Stimulated activated CD8-positive, alpha-beta memory T cell treated with anti-CD3 and anti-CD28 coated beads, Interleukin-7, amount 100 ng/mL, for 24 hours (primary cell): ENCODE measurements at places on chromosomes 2 and 18.

- DNase-seq: no peak
Observed at GRCh38 chr2:157245846-157246764, 11.4 kb upstream of the GALNT5 start.

GRCh38 chr18:10322435-10322834 is 132.0 kb upstream of the APCDD1 start:
- no peak for DNase-seq

DNA sequence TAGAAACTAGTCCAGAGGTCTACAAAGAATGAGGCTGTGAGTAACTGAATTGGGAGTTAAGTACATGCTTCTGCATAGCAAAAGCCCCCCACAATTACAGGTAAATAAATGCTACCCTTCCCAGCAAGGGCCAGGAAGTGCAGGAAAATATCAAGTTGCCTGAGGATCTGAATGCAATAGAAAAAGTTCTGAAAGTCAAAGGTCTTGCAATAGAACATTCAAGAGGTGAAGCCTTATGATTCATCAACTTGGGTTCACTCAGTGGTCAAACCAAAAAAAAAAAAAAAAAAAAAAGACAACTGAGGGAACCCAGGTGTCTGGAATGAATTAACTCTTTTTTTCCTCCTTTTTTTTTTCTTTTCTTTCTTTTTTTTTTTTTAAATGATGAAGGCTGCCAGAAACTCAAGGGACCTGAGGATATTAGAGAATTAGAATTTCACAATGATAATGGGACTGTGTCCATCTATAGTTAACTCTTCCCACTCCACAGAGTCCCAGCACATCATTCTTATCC is 42.9 kb upstream of the RFX8 start:
- no peak for DNase-seq

GRCh38 chr2:96241900-96242611 is 23.7 kb downstream of the TMEM127 start:
- no peak for DNase-seq

DNA sequence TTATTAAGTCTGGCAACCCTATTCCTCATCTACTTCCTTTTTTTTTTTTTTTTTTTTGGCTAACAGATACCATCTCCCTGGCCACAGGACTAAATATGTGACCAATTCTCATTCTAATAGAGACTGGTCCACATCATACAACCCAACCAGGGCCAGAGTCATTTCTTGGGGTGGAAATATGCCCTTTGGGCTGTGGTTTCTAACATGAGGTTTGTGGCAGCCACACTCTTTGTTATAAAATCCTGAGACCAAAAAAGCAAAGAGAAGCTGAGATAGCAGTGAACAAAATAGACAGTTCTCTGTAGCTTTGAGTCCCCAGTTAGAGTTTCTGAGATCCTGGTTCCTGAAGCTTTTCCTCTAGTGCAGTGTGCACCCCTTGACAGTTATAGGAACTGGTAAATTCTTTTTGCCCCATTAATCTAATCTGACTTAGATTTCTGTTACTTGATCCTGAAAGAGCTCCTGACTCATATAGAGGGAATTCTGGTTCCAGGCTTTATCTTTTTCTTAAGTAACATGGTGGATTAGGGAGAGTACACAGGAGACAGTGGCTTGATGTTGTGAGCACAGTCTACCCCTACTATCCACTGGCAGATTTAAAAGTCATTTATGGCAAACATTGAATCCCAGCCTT is 86.8 kb downstream of the MAIP1 start:
- DNase-seq: no peak
